ENCODE measurements at places on chromosomes 16 and 17. TPM values are rescaled to one million over a fixed set of nuclear protein-coding genes. Genes with fewer than 3 reads are reported as not detected.

The CENPN gene
- 54.5 TPM for total RNA-seq

The MAPT gene
- total RNA-seq: 0.69 TPM

The PDILT gene
- not detected for total RNA-seq

The KRTAP9-6 gene
- not detected for total RNA-seq

The FBXL19 gene
- 79.7 TPM for total RNA-seq

The CIBAR2 gene
- not detected for total RNA-seq

The MEIOB gene
- total RNA-seq: 0.21 TPM

GRCh38 chr16:89142474-89143195, 28.9 kb upstream of the CDH15 start:
- no peak for DNase-seq

GRCh38 chr17:78122216-78122930, 6.2 kb downstream of the TMC6 start:
- DNase-seq: no peak

DNA sequence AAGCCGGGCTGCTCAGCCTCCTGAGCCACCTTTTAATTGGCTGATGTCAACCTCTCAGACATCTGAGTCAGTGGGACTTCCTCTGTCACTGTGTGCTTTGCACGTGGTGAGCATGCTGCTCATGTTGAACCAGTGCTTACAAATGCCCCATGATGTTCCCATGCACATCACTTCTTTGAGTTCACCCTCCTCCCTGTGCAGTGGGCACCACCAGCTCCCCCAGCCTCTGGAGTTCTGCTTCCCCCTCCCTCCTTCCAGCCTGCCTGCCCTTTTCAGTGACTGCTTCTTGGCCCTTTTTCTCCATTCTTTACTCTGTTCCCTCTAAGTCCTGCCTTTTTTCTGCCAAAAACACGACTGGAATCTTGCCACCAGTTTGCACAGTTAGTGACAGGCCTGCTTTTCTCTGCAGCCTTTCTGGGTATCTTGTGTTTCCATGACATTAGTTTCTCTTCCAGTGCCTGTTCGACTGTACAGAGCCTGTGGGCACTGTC, 41.6 kb downstream of the USP10 start:
- DNase-seq: no peak

Data from endodermal cell (in vitro differentiated cells).